ENCODE measurements at places on chromosomes 16 and 17.

GRCh38 chr16:85395207-85395912 lies 217.8 kb upstream of the GSE1 start:
- peak; percentile 19 for DNase-seq

- DNase-seq: no peak
Observed at GRCh38 chr17:21298983-21299519, 14.5 kb downstream of the MAP2K3 start.

DNA sequence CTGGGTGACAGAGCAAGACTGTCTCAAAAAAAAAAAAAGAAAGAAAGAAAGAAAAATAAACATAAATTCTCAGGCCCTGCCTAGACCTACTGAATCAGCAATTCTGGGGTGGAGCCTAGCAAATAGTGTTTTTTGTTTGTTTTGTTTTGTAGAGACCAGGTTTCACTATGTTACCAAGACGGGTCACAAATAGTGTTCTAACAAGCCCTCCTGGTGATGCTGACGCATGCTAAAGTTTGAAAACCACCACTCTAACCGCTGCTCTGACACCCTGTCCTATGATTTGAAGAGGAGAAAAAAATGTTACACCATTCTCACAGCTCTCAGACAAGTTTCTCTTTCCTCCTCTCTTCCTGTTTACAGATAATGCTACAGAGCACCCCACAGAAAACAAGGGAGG lies 1.5 kb downstream of the MRPL10 start:
- DNase-seq: no peak

DNA sequence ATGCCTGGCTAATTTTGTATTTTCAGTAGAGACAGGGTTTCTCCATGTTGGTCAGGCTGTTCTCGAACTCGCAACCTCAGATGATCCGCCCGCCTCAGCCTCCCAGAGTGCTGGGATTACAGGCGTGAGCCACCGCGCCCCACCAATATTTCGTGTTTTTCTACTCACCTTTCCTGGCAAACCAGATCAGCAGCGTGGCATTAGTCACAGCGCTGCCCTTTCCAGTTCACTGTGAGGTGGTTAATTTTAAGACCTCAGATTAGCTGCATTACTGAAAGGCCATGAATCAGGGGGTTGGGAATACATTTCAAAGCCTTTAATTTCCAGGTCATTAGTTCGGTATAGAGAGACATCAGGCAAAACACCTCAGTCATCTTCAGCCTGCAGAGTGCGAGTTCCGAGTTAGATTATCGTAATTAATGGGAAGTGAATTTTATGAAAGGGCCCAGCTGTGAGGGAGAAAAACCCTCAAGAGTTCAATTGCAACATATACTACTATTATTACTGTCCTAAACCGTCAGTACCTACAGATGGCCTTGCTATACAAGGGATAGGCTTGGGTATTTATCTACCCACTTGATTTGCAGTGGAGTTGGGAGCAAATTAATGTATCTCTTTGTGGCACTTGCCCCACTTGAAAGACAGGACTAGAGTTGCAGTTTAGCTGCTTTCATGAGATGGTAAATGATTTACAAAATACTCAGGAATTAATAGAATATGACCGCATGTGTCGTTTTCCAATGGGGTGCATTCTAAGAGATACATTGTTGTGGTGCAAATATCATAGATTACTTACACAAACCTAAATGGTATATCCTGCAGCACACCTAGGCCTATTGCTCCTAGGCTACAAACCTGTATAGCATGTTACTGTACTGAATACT lies 2.1 kb upstream of the USP32 start:
- no peak for DNase-seq

Measured in pons (tissue), 1 donor.